ENCODE measurements at places on chromosomes 3 and 15. TPM values are rescaled to one million over a fixed set of nuclear protein-coding genes. Genes with fewer than 3 reads are reported as not detected.

DNA sequence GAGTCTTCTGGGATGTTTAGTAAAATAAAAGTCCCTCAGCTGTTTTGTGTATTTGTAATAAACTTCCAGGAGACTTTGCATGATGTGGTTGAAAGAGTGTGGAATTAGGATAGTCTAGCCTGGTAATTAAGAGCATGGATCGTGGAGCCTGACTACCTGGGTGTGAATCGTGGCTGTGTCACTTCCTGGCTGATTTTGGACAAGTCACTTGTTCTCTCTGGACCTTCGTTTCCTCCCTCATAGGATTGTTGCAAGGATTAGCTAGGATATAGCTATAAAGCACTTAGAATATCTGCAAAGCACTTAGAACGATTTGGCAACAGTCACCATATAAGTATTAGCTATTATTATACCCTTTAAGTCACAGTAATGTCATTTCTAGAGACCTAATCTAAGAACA lies 40.2 kb downstream of the SLMAP start:
- DNase-seq, result no peak

GRCh38 chr15:56467616-56468015 lies 2.7 kb upstream of the MNS1 start:
- no peak for DNase-seq

Gene KIF7
- total RNA-seq, result 0.37 TPM

GRCh38 chr3:30632065-30632464 lies 25.7 kb downstream of the TGFBR2 start:
- peak; percentile 20 for DNase-seq

- DNase-seq, result no peak
These were observed 617.5 kb downstream of the ZPLD1 start for GRCh38 chr3:103052236-103052830.

DNA sequence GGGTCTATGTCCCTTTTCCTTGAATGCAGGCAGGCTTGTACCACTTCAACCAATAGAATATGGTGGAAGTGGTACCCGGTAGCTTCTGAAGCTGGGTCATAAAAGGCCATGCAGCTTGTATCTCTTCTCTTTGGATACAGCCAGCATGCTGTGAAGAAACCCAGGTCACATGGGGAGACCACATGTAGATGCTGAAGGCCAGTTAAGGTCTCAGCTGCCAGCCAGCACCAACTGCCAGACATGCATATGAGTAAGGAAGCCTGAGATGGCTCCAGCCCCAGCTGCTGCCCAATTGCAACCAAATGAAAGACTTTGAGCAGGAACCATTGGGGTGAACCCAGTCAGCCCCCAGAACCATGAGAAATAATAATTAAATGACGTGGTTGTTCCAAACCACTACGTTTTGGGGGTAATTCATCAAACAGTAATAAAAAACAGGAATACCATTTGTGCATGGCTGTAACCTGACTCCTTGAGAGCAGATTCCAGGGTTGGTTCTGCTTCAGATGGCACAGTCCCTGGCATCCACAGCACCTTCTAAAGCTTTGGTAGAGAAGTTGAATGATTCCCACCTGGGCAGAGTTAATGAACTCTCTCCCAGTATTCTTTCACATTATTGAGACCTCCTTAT lies 3.8 kb downstream of the RBP2 start:
- DNase-seq, result no peak

Gene RASA2
- 60.2 TPM for total RNA-seq

Gene MYL3
- not detected for total RNA-seq

Gene XRN1
- 58.0 TPM for total RNA-seq

DNA sequence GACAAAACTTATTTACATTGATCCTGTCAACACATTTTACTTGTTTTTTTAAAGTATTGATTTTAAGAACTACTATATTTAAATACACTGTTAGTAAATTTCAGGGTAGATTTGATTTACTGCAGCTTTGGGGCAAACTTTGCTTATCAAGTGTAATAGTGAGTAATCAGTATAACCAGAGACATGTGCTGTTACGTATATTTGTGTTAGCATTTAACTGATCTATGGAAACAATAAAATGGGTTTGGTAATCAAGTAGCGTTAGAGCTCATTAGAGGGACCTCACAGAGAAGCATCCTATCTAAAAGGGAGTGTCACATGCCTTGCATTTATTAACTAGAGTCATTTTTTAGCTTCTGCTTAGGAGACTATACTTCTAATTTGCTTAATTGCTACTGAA lies 131.5 kb upstream of the ALCAM start:
- DNase-seq, result no peak

GRCh38 chr3:13951184-13951583 lies 71.3 kb upstream of the WNT7A start:
- no peak for DNase-seq
